ENCODE measurements at places on chromosomes 1 and 21.

DNA sequence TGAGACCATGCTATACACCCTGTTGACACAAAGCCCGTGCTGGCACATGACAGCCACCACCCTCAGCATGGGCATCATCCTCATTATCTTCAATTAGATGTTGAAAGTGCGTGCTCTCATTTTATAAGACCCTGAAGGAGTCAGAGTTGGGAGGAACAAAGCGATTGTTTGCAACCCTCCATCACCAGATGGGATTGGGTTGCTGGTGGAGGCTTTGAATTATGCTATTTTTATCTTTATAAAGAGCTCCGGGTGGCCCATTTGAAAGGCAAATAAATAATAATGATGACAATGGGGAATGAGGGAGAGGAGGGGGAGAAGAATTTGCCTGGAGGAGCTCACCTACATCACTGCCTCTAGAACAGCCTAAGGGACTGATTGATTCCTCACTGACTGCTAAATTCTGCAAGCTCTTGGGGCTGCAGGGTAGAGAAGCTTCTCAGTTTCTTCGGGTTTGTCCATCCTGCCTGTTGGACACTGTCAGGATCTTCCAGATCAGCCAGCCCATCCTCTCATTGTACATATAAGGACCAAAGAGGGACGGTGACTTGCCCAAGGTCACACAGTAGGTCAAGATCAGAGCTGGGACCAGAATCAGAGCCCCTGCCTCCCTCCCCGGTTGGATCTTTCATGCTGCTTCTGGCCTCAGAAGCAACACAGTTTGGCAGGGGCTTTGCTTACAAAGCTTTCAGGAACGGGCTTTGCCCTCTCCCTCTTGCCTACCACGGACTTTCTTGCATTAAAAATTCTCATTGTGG is 130.9 kb upstream of the ZBTB40 start:
- DNase-seq, result no peak

DNA sequence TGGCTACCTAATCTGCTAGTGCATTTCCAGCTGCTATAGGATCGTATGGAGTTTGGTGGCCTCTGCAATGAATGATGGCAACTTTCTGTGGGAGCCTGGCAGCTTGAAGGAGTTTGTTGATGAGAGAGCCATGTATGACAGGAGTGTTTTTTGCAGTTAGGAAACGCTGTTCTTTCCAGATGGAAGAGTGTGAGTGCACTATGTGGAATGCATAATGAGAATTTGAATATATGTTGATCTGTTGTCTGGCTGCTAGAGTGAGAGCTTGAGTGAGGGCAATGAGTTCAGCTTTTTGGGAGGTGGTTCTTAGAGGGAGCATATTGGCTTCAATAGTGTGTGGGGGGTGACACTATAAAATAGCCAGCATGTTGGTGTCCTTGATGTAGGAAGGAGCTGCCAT is 51.0 kb upstream of the APOBEC4 start:
- DNase-seq, result no peak

GRCh38 chr1:154567386-154568156 is at the start of gene CHRNB2:
CHRNB2 (plus strand) TSS chr1:154567778; CDS start chr1:154568045, 267 bp downstream.
- no peak for DNase-seq

GRCh38 chr1:46517010-46517600 is 27.5 kb downstream of the DMBX1 start:
- no peak for DNase-seq

- no peak for DNase-seq
These were observed 102.0 kb upstream of the BRINP3 start for GRCh38 chr1:190579552-190580193.
